Breast epithelium (tissue), 4 donors: ENCODE measurements at places on chromosomes 2 and 18. TPM values are rescaled to one million over a fixed set of nuclear protein-coding genes. Genes with fewer than 3 reads are reported as not detected.

B4GALT6 gene
- total RNA-seq, result 2.9 TPM

DNA sequence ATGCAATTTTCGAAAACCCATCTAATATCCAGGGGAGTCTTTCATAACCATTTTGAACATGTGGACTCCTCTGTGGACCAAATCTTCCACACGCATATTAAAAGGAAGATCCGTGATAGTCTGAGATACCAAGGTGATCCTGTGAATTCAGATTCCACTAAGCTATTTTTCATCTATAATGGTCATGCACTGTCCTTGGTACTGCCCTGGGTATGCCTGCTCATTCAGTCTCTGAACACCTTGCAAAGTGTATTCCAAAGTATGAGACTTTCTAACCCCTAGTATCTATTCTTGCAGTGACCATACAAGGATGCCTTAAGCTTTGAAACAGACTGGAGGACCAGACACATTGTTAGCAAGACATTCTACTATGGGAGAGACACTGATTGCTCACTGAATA, 217.6 kb upstream of the CCDC150 start:
- DNase-seq, result no peak

- DNase-seq, result no peak
These were observed 11.4 kb downstream of the MYO5B start for GRCh38 chr18:50183556-50183955.

GRCh38 chr2:85273738-85274731, 53.8 kb downstream of the TGOLN2 start:
- DNase-seq, result no peak

DNA sequence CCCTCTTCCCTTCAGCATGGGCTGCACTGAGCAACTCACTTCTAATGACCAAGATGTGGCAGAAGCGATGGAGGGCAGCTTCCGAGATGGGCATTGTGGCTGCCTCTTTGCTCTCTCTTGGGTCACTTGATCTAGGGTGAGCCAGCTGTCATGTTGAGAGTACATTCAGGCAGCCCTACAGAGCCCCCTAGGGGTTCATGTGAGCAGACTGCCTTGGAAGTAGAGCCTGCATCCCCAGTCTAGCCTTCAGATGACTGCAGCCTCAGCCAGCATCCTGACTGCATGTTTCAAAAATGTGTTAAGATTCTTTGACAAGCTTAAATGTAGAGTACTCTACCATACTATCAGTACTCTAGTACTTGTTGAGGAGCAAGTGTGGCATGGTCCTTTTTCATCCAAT, 143.9 kb downstream of the NCK2 start:
- no peak for DNase-seq

DYNAP gene
- not detected for total RNA-seq

- no peak for DNase-seq
These were observed 62.2 kb downstream of the PAPOLG start for GRCh38 chr2:60818272-60818671.

- DNase-seq, result no peak
These were observed 26.5 kb downstream of the ST6GAL2 start for GRCh38 chr2:106859498-106859897.

- no peak for DNase-seq
These were observed 119.3 kb upstream of the TWIST2 start for GRCh38 chr2:238728330-238729260.

GRCh38 chr2:130352237-130352636, 3.6 kb upstream of the PTPN18 start:
- no peak for DNase-seq

FAHD2A gene
- total RNA-seq, result 24.3 TPM

GRCh38 chr2:48713647-48714046, 41.9 kb downstream of the LHCGR start:
- no peak for DNase-seq

DNA sequence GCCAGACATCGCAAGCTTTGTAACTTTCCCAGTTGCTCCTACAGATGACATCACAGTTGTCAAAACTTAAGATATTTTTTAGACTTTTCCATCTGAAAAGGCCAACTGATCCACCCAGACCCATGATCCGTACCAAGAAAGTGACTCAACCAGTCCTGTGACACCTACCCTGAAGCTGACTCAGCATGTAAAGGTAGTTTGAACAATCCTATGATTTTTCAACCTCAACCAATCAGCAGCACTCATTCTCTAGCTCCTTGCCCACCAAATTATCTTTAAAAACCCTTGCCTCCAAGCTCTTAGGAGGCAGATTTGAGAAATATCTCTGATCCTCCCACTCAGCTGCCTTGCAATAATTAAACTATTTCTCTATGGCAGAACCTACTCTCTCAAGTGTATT, 1686.7 kb upstream of the LRRTM1 start:
- no peak for DNase-seq

- no peak for DNase-seq
These were observed 168.2 kb downstream of the TWIST2 start for GRCh38 chr2:239015901-239016675.

- no peak for DNase-seq
These were observed 3.2 kb downstream of the NRP2 start for GRCh38 chr2:205685314-205686055.

- DNase-seq, result no peak
These were observed 179.5 kb downstream of the EN1 start for GRCh38 chr2:118667964-118668363.

- DNase-seq, result no peak
These were observed 272.3 kb downstream of the ERBB4 start for GRCh38 chr2:212266297-212266696.

DCDC2C gene
- total RNA-seq, result 0.48 TPM

POMC gene
- 2.8 TPM for total RNA-seq

DNA sequence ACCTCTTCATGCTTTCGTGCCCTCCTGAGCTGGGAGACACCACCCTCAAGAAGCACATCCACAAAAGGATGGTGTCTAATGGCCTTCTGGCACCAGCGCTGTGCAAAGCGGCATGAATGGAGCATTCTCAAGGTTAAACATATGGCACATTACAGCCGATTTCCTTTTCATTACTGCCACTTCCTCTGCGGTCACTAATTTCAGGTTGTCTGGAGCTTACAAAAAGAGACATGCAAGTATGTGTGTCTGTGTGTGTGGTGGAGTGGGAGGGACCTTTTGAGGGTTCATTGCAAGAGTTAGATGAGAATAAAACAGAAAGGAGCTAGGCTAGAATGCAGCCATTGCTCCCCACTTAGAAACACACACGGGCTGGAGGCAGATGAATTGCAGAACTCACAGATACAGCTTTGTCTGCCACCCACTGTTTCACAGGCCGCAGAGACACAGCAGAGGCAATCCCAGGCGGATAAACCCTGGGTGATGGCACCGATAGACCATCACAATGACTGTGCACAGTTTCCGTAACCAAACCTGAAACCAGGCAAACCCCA, 76.0 kb downstream of the TGIF1 start:
- no peak for DNase-seq

GRP gene
- total RNA-seq, result not detected

ERBB4 gene
- total RNA-seq, result 18.4 TPM

DNA sequence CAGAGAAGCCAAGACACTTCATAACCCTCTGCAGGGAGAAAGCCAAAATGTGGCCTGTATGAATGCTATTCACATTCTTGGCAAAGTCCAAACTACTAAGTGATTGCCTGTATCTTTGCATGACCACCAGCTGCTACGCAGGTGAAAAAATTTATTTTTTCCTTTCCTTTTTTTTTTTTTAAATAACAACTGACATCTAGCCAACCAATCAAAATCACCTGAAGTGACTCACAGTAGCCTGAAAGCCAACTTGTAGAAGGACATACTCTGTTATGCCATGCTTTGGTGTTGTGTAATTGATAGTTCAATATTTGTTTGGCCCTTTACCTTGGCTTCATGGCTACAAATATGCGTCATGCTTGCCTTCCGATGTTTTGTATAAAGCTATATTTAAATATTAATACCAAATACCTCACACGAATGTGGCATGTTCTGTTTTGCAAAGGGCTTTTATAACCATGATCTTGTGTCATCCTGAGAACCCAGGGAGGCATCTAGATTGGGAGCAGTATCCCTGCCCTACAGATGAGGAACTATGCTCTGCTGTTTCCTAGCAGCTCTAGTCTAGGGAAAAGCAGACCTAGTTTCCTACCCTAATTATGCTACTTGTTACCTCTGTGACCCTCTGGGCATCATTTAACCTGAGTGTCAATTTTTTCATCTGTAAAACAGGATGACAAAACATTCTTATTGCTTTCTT, 102.1 kb downstream of the MYOM1 start:
- no peak for DNase-seq

- DNase-seq, result no peak
These were observed 69.0 kb downstream of the OSBPL6 start for GRCh38 chr2:178263159-178263860.

POU3F3 gene
- total RNA-seq, result 0.98 TPM

DNA sequence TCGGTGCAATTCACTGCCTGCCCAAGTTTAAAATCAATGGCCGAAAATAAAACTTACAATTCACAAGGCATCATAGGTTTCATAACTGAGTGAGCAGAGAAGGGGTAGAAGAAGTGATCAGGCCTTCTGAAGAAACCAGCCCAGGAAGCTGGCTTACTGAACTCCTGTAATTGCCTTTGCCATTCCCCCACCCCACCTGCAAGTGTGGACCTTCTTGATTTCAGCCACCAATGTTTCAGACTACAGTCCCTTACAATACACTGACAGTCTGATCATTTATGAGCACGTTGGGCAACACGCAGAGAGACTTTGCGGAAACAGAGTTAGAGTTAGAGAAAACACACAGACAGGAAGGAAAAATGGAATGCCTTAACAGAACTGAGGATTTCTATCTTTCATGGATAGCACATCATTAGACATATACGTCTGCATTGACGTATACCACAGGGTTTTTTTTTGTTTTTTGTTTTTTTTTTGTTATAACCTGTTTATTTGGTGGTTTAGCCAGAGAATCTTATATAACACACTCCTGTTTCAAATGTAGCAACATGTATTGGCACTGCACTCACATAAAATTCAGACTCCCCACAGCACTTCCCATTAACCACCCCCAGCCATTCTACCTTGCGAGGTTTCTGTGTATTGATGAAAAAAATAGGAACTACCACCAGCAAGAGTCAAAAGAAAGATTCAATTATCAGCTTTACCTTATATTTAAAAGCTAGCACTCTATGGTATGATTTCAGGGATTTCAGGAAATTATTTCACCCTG, 126.4 kb downstream of the CACNB4 start:
- DNase-seq, result no peak

ZNF2 gene
- total RNA-seq, result 8.2 TPM

PSMA8 gene
- total RNA-seq, result not detected

- DNase-seq, result no peak
These were observed 1721.0 kb upstream of the PIK3C3 start for GRCh38 chr18:40233931-40234616.

DNA sequence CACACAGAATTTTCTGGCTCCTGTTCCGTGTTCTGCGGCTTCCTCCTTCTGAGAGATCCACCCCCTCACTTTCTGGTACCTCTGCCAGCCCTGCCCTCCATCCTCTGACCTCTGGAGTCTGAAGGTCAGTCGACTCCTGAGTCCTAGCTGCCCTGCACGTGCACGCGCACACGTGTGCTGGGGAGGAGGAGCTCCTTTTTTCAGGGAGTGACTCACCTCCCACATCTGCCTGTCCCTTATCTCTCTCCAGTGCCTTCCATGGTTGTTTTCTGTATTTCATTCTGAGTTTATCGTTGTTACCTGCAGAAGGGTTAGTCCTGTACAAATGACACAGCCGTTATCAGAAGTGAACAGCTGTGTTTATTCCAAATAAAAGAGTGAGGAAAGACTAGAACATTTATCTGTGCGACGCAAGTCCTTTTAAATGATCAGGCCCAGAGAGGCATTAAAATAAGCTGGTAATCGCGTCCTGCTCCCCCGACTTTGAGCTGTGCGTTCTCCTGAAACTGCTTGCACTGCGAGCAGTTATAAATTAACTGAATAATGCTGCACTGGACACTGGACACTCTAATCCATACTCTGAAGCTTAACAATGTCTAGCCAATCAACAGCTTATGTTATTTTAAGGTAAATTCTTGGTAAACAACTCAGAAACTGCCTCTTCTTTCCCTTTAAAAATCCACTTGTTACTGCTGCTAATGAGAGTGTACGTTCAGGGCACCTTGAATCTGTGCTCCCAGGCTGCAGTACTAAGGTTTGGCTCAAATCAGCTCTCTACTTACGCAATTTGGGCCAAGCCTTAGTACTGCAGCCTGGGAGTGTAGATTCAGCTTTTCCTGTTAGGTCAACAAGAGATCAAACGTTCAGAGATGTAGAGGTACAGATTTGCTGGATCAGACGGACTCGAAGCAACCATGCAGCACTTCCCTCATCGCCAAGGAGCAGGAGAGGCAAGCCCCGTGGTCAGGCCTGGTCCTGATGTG, 72.5 kb downstream of the GALR1 start:
- no peak for DNase-seq

MAP3K19 gene
- not detected for total RNA-seq

DNA sequence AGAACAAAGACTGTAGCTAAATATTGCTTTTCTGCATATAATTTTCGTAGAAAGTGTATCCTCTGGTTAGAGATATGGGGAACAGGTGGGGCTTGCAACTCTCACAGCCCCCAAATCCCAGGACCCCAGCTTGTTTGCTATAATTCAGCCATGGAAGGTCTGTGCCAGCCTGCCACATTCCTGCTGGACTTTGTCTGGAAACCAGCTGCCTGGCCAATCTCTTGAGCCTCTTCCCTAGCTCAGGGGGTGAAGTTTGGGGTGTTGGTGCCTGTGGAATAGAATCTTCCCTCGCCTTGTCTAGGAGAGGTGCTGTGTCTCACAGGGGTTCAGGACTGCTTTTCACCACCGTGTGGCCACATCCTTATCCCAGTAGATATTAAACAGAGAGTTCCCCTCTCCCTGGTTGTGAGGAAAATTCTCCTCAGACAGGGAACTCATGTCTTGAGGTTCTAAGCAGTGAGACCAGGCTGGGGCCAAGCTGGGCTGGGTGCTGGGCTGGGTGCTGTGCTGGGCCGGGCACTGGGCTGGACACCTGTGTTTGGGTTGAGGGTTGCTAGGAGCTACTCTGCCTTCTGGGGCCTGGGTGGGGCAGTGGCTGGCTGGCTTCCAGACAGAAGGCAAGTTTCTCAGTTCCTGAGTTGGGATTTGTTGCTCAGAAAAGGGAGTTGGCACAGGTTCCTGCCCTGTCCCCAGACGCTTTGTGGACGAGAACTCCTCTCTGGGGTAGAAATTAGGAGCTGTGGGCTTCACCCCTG, 12.3 kb downstream of the TOGARAM2 start:
- no peak for DNase-seq
